Cerebellar nuclear complex (tissue), 1 donor: ENCODE measurements at places on chromosomes 5 and 9.

- no peak for DNase-seq
Measured at GRCh38 chr9:133477992-133478850, 678 bp downstream of the SLC2A6 start.

GRCh38 chr5:9251379-9251980 lies 294.4 kb downstream of the SEMA5A start:
- DNase-seq = no peak

- no peak for DNase-seq
Measured at GRCh38 chr5:127027539-127027938, 2.8 kb downstream of the MARCHF3 start.

GRCh38 chr5:157348049-157348400 lies 82.1 kb downstream of the CYFIP2 start:
- DNase-seq = no peak

- DNase-seq = no peak
Measured at GRCh38 chr5:56328753-56329560, 95.8 kb upstream of the ANKRD55 start.

DNA sequence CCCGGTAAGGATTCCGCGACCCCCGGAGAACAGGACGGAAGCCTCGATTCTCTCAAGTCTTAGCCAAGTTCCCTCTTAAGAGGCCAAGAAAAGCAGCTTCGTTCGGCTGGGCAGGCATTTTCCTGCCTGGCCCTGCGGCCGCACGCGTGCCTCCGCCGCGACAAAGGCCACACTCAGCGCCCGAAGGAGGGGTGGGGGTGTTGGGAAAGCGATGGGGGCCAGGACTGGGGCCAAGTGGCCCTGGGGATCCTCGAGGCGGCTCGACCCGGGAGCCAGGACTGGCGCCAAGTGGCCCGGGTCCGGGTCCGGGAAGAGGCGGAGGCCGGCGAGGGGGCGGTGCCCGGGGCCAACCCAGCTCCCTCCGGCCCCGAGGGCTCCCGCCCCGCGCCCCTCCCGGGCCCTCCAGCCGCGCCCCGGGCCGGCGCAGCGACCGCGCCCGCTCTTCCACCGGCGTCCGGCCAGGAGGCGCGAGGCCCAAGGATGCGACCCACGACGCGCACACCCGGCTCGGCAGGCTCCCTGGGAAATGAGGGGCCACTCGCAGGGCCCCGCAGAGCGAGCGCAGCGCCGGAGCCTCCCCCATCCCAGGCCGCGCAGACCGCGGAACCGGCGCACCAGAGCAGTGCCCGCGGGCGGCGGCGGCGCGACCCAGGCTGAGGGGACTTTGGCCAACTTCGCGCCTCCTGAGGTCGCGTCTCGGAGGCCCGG lies 756 bp downstream of the VAV2 start:
- no peak for DNase-seq

DNA sequence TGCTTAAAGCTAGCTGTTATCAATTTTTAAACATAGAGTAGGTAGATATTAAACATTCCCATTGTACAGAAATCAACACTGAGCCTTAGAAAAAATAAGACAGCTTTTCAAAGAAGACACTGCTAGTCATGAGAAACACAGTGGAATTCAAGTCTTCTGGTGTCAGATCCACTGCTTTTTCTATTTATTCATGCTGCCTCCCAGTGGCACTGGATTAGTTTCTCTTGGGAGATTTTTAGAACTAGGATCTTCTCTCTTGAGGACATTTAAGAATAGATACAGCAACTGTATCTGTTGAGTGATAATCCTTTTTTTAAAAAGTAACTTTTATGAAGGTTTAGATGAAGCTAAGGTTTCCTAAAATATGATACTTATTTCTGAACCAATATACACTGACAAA lies 1635.4 kb upstream of the C9orf72 start:
- DNase-seq = no peak

DNA sequence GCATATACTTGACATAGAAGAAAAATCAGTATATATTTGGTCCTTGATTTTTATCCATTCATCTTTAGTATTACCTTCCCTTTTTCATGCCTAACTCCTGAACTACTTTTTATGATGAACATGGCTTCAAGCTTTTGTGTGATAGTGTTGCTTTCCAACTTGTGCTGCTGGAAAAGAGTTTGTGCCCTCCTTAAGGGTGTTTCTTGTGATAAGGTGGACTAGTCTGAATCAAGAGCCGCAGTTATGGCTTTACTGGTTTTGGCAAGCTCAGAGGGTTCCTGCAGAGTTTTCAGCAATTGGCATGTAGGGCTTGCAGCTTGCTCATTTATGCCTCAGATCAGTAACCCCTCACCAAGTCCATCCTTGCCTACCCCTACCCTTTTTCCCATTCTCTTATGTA lies 20.5 kb downstream of the POLR3G start:
- DNase-seq = no peak

DNA sequence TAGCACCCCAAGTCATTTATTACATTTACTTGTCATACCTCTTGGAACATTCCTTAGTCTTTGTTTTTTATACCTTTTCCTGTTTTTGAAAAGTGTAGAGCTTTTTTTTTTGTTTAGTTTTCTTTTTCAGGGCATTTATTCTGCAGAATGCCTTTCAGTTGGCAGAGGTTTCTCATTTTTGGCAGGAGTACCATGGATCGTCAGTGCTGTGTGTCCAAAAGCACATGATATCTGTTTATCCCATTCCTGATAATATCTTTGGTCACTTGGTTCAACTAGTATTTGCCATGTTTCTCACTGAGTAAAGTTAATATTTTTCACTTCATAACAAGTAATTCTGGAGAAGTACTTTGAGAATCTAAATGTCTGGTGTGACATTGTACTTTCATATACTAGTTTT lies 10.7 kb downstream of the OGN start:
- DNase-seq = no peak

- no peak for DNase-seq
Measured at GRCh38 chr5:107476783-107477182, 194.0 kb downstream of the EFNA5 start.

- no peak for DNase-seq
Measured at GRCh38 chr9:112917047-112917986, 26.6 kb upstream of the SLC46A2 start.

GRCh38 chr5:78546276-78546996 lies 102.1 kb downstream of the LHFPL2 start:
- DNase-seq = no peak

DNA sequence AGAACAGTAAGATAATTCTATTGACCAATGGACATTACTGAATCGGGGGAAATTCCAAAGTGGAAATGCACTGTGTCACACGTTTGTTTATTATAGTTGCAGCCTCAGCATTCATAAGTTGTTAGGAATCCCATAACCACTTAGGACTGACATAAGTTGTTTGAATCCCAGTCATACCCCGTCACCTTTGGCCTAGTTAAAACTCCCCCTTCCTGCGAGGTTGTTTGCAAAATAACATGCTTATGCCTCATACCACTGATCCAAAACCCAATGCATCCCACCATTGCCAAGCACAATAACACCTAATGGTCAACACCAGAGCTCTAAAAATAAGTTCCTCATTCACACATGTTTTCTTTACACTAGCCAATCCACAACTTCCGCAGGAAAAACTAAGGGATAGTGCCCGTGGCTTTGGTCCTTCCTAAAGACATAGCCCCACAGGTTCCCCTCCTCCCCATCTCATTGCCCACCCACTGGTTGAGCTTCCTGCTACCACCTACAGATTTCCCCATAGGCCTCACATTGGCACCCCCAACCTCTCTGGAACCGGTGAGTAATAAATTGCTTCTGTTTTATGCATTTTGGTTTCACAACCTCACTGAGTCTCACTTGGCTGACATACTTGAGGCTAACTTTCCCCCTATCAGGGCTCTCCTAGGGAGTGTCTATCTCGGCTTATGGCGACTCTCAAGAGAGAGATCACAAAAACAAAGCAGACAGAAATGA lies 42.3 kb upstream of the MUSK start:
- no peak for DNase-seq

GRCh38 chr9:76758476-76758875 lies 5.8 kb upstream of the PCA3 start:
- DNase-seq = no peak

DNA sequence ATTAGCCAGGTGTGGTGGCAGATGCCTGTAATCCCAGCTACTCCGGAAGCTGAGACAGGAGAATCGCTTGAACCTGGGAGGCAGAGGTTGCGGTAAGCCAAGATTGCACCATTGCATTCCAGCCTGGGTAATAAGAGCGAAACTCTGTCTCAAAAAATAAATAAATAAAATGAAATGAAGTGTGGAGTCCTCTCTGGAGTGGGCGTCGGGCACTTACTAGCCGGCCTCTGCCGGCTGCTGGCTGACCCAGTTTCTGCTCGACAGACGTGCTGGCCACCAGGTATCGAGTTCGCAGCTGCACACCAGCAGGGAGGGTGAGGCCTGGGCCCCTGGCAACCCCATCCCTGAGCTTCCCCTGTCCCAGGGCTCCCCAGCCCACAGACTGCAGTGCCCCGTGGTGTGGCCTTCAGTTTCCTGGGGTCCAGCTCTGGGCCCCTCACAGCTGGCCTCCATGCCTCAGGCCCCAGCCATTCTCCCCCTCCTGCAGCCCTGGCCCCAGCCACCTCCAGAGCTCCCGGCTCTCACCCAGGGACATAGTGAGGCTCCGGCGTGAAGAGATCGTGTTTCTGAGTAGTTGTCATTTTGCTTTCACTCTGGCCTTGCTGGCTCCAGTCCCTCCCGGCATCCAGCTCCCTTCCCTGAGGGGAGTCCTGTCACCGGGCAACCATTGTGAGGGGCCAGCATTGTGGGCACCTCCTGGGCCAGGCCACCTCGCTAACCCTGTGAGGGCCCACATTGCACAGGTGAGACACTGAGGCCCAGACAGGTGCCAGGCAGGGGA lies 3.8 kb upstream of the STPG3 start:
- no peak for DNase-seq

DNA sequence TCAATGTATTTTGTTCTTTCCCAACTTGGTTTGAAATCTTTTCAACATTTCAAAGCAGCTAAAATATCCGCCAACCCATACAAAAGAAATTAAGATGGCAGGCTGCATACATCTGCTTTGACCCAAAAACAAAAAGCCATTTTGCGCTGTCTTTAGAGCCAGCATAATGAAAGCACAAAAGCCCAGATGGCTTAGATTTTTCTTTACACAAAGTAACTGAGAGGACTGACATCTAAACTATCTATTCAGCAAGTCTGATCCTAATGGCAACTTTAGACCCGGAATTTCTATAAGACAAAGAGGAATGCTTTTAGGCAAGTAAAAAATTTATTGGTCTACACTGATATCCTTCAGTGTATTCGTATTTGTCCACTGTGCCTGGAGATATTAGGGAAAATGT lies 86.3 kb downstream of the MYO10 start:
- no peak for DNase-seq

- DNase-seq = no peak
Measured at GRCh38 chr5:65722575-65723403, 784 bp downstream of the NLN start.

DNA sequence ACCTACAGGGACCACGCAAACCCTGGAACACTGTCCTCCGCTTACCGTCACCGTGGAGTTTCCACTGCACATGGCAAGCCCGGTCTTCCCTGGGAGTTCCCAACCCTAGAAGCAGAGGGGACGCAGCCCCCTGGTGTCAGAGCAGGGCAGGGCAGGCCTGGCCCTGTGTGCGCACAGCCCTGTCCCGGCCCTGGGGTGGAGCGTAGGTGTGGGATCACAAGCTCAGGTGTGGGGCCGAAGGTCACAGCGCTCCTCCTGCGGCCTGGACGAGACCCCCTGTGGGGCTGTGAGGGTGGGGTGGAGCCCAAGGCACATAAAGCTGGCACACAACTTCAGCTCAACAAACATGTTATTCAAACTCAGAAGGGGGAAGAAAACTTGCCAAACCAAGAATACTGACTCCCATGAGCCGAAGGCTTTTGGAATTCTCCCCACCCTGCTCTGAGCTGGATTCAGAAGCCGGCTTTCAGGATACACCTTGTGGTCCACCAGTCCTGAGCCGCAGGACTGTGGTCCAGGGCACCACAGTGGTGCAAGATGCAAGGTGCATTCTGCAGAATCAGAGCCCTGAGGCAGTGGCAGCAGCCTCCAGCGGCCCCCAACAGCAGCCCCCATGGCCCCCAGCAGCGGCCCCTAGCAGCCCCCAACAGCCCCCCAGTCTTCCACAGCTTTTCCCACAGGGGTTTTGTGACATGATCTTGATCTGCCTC lies 11.8 kb upstream of the EXOC3 start:
- DNase-seq = no peak

GRCh38 chr5:53250201-53250550 lies 140.6 kb upstream of the MOCS2 start:
- DNase-seq = no peak

DNA sequence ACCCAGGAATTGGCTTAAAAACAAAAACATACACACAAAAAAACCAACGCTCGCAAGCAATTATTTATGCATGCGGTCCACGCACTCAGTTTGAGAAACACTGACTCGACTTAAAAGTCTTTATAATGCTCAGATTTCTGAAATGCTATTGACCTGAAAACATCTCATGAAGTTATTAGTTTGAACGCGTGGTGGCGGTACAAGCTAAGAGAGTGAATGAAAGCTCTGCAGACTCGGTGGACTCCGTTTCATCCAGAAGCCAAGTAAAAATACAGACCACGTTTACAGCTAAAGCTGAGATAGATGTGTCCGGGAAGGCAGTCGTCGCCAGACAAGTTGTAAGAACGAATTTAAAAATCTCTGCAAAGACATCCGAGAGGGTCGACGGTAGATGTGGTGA lies at the start of gene PCDHB6:
Gene PCDHB6, plus strand, starts transcription at position 246 of the 400 bp plus-strand sequence. CDS start 201 bp downstream, outside the sequence.
- no peak for DNase-seq

GRCh38 chr9:125379208-125379607 lies 117.6 kb downstream of the GAPVD1 start:
- no peak for DNase-seq

DNA sequence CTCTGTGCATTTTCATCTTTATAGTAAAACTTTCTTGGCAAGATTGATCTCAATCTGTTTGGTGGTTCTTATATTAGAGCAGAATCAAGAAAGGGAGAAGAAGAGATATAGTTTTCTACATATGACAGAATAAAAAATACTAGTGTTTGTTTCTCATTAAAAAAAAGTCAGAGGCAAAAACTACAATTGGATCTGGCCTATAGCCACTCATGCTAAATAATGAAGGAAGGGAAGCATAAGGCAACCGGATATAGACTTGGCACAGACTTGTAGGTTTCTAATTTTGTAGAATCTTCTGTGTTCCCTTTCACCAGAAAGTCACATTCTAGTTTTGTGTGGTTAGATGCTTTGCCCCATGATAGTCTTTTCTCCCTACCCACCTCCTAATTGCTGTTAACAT lies 306.2 kb downstream of the PIK3R1 start:
- no peak for DNase-seq

GRCh38 chr5:54361691-54362411 lies 51.5 kb upstream of the ARL15 start:
- no peak for DNase-seq

DNA sequence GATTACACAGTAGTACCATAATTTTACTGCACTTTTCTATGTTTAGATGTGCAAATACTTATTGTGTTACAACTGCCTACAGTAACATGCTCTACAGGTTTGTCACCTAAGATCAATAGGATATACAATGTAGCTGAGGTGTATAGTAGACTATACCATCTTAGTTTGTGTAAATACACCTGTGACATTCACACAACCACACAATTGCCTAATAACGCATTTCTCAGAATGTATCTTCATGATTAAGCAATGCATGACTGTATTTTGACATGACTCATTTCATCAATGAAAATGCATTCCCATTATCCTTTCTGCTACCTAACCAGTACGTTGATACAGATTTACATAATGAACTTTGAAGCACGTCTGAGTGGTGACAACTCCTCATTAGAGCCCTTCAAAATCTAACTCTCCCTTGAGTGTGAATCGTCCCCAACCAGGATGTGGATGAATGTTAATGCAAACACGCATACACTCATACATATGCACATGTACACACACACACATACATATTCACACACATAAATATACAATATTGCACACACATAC lies 28.4 kb downstream of the GZMK start:
- no peak for DNase-seq

- no peak for DNase-seq
Measured at GRCh38 chr9:131728546-131728910, 11.3 kb downstream of the RAPGEF1 start.
